NCI-H187 (cell line): ENCODE measurements at places on chromosomes 6 and 20.
A peak's percentile ranks its signal among the peaks of the same experiment; 100 is the strongest.

- peak; percentile 26 for DNase-seq
Observed at GRCh38 chr20:57620274-57620990, at the start of gene ZBP1. ZBP1 (minus strand) TSS chr20:57620426; CDS start chr20:57620295, 131 bp downstream.

GRCh38 chr6:43481075-43481474 is 3.7 kb downstream of the TJAP1 start:
- no peak for DNase-seq

DNA sequence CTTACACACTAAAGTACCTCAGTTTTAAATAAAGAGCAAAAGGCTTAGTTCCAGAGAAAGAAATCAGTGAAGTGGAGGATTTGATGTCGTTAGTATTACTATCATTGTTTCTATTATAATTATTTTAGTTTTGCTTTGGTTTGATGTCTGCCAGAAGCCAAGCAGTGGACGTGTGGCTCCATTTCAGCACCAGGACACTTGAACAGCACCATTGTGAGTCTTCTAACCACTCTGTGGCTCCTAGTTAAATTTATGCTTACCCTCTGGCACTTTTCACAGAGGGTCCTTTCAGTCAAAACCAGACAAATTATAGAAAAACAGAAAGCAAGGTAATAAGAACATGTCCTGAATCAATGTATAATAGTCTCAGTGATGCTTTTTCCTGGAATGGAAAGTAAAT is 3.4 kb downstream of the COL9A1 start:
- DNase-seq = no peak

DNA sequence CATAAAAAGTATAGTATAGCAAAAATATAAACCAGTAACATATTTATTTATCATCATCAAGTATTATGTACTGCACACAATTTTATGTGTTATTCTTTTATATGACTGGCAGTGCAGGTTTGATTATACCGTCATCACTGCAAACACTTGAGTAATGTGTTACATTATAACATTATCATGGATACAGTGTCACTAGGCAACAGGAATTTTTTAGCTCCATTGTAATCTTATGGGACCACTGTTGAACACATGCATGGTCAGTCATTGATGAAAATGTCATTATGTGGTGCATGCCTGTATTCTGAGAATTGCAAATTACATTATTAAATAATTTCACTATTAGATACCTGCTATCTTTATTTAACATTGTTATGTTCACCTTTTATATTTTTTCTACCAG is 29.1 kb upstream of the OR2J2 start:
- DNase-seq = no peak

- no peak for DNase-seq
Observed at GRCh38 chr6:35419417-35419816, 32.7 kb upstream of the FANCE start.

- DNase-seq = no peak
Observed at GRCh38 chr6:125906158-125906998, 50.2 kb upstream of the HINT3 start.

DNA sequence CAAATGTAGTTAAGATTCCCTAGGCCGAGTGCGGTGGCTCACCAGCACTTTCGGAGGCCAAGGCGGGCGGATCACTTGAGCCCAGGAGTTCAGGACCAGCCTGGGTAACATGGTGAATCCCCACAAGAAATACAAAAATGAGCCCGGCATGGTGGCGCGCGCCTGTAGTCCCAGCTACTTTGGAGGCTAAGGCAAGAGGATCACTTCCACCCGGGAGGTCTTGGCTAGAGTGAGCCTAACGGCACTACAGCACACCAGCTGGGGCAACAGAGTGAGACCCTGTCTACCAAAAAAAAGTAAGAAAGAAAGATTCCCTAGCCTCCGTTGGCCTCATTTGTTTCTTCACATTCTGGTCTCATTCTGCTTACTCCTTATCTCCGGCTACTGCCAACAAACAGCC is 1.2 kb downstream of the ESF1 start:
- DNase-seq = no peak

- no peak for DNase-seq
Observed at GRCh38 chr20:62356589-62357186, 10.4 kb downstream of the LAMA5 start.
